ENCODE measurements at places on chromosomes 4 and X.

- DNase-seq: no peak
Observed at GRCh38 chr4:55296096-55296495, 49.9 kb upstream of the SRD5A3 start.

DNA sequence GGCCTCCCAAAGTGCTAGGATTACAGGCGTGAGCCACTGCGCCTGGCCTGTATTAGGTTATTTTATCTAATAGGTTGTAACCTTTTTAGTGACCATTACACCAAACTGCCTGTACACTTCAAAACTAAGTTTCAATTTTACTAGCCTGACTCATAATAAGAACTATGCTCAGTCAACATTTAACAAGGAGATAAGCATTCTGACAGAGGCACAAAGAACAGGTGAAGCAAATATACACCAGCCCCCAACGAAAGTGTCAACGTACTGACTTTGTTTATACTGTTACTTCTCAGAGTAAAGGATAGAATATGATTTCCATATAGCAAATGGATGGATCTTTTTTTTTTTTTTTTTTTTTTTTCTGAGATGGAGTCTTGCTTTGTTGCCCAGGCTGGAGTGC is 62.8 kb downstream of the SHISA3 start:
- peak; percentile 46 for DNase-seq

DNA sequence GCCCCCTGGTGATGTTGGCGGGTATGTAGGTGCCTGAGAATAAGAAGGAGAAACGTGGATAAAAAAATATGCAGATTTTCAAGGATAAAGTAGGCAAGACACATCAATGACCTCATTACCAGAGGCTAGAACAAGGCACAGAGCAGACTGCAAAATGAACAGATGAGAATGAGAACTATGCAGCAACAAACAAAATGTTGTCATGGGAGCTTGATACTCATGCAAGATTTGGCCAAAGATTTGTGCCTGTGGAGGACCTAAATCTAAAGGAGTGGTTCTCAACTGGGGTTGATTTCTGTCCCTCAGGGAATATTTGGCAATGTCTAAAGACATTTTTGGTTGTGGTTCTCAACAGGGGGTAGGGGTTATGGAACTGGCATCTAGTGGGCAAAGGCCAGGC is 177.3 kb downstream of the FRMPD4 start:
- DNase-seq: no peak

- no peak for DNase-seq
Observed at GRCh38 chr4:42570221-42570620, 86.7 kb downstream of the ATP8A1 start.

GRCh38 chrX:13009273-13009672 is 34.4 kb downstream of the TMSB4X start:
- DNase-seq: no peak

GRCh38 chr4:40196272-40196671 is 559 bp upstream of the RHOH start:
- no peak for DNase-seq

- no peak for DNase-seq
Observed at GRCh38 chrX:19772096-19772821, 115.1 kb downstream of the SH3KBP1 start.

DNA sequence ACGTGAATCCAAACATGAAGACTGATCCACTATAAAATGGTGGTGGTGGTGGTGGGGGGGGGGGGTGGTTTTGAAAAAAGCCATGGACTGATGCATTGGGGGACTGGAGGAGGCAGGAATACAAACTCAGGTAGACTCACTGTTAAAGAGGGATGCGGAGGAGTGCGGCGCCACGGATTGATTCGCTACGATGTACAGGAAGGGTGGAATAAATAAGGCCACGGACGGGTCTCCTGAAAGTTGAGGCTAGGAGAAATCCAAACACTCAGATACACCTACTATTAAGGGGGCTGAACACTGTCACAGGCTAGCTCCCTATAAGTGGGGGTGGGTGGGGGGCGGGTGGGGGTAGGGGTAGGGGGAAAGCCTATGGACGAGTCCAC is 591 bp downstream of the ELK1 start:
- no peak for DNase-seq

DNA sequence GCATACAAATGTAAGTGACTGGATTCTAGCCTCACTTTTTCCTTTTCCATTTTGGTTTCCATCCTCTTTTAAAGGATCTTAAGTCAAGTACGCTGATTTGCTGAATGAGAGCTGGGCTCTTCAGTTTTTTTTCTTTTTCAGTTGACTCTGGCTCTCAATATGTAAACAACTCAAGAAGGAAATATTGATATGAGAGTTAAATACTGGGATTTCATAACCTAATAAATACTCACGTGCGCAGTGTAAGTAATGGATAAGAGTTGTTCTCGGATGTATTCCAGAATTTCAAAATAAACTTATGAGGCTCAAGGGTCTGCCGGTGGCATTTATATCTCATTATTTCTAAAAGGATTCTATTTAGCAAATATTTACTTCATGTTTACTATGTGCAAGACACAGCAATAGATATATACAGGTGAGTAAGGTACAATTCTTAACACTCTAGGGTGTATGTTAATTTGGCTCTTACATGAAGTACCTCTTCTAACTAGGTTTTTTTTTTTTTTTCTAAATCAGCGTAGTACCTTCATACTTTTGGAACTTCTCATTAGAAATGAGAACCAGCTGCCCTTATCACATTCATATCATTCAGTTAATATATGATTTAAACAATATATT is 11.0 kb upstream of the MAGEB10 start:
- no peak for DNase-seq

DNA sequence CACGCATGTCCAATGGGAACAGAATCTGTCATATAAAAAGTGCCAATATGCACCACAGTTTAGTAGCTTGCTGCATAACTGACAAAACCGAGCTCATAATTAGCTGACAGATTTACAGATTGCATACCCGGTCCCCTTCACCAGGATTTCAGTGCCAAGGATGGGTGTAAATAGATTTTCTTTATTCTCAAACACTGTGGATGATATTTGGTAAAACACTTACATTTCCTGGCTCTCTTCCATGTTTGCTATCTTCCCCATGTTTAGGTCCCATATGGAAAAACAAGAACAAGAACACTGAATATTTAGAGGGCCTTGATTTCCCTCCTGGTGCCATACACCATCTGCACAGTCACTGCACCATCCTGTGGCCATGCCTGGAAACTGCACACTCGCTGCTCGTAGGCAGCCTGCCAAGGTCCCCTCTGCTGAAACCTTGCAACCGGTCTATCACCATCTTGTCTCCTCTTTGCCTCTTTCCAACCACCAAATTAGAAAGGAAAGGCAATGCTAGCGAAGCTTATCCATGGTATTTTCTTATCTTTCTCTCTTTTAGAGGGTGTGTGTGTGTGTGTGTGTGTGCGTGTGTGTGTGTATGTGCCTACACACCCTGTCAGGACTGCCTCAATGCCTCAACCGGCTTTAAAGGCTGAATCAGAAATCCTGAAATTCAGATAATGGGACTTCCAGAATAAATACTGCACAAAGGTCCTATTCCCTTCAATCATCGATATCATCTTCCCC is 124.2 kb upstream of the MBNL3 start:
- no peak for DNase-seq

- no peak for DNase-seq
Observed at GRCh38 chr4:1404573-1405253, 1.5 kb downstream of the NKX1-1 start.

GRCh38 chr4:32840461-32841189 is 2120.5 kb downstream of the PCDH7 start:
- DNase-seq: no peak

DNA sequence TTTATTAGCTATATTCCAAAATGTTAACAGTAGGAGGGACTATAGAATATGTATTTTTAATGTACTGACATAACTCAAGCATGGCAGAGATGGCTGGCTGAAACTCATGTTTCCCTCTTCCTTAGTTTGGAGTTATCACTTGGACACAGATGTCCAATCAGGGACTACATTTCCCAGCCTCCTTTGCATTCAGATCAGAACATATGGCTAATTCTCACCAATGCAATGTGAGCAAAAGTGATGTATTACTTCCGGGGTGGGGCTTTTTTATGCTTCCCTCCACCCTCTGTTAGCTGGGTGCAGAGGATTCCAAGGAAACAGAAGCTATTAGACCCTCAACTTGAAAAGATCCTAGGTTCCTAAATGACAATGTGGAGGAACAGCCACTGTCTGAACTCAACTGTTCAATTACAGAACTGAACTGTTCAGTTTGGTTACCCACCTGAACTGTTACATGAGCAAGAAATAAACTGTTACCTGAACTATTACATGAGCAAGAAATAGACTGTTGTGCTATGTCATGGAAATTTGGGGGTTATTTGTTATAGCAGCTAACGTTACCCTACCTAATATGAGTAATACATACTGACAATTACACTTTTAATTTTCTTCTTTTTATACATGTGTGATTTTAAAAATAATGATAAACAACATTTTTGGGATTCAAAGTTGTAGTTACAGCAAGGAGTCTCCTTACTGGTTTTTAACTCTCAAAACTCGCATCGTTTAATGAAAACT is 29.6 kb upstream of the ERVMER34-1 start:
- no peak for DNase-seq

- no peak for DNase-seq
Observed at GRCh38 chr4:108152980-108153379, 15.8 kb downstream of the LEF1 start.

DNA sequence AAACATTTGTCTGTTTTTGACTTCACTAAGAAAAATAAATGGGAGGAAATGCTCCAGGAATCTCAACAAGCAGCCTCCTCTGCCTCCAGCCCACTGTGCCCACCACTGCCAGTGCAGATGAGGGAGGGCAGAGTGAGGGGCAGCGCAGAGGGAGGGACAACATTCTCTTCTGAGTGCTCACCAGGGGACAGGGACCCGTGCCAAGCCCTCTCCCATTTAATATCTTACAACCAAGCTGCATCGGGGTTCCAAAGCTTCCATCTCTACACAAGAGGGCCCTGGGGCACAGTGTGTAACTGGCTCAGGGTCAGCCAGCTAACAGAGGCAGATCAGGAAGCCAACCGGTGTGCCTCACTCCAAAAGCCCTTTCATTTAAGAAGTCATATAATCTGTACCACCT is 120.4 kb downstream of the NSUN7 start:
- DNase-seq: no peak

- no peak for DNase-seq
Observed at GRCh38 chrX:11100281-11101035, 10.7 kb upstream of the HCCS start.

DNA sequence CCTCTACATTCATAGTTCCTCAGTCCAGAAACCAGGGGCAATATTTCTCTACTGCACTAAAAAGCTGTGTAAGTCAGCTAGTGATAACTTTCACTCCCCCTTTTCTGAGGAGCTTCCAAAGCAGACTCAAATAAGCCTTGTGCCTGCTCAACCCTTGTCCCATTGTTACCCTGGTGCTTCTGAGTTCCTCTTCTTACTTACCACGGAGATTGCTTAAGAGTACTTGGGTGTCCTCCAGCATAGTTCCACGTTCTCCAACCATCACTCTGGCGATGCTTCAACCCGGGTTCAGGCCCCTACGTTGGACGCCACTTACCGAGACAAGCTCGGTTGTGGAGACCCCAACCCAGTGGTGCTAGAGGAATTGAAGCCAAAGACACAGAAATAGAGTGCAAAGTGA is 71.6 kb downstream of the ADAM29 start:
- no peak for DNase-seq

DNA sequence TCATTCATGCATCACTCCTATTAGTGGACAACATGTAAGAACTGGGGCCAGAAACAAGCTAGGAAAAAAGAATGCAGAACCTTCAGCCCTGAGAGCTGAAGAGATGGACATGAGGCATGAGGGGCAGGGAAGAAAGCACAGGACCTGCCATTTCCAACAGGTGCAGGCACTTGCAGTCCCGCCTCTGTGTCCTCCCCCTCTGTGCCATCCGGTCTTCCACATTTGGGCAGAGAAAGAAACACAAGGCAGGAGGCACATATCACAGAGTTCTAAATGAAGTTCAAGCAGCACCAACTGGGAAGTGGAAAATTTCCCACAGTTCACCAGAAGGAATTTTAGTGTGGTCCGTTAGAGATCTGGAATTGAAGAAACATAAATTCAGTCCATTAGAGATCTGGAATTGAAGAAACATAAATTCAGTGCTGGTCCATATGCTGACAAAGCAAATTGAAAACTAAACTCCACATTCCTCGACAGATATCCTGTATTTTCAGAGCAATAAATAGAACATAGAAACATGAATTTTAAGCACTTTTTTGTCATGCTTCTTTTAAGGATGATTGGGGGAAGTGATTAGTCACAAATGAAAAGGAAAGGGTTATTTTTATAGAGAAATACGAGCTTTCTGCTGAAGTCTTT is 57.2 kb upstream of the DAPP1 start:
- DNase-seq: no peak

GRCh38 chr4:110195561-110196205 is 2.7 kb downstream of the ELOVL6 start:
- no peak for DNase-seq

GRCh38 chr4:87803421-87803820 is 4.1 kb downstream of the IBSP start:
- DNase-seq: no peak

- DNase-seq: no peak
Observed at GRCh38 chr4:166594326-166594946, 639.9 kb downstream of the SPOCK3 start.

DNA sequence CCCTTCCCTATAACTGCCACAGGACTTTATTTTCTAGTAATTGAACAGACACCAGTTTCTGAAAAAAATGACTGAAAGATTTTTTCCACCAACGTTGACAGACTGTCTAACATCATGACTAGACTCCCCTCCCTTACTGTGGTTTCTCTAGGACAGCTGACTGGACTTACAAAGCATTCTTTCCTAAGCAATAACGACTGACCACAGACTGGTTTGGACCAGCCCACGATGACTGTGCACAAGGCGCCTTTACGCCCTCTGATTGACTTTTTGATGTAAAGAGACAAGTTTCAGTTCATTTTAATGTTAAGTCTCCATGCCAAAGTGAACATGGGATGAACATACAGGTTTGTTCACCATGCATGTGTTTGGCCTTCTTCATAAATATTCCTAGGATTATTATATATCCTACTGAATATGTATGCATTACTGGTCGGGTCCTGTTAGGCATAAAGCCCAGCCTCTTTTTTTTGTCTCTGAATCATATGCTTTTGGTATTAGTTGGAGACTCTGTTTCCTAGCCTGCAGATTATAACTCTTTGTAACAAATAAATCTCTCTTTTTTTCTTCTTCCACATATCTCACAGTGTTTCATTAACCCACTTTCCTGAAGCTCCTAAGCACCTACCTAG is 50.5 kb upstream of the UGT2B4 start:
- DNase-seq: no peak

DNA sequence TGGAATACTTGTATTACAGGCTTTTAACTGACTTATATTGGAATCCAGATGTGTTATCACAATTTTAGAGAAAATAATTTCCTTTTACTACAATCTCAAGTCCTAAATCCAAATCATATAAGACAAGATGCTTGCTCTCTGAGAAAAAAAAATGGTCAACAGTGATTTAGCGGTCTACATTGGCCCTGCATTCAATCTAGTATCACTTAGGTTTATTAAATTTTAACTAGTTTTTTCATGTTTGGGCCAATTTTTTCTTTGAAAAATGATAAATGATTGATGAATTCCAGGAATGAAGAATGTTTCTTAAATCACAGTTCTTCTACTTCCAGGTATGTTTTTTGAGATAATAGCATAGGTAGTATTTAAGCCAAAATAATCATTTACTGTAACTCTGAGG is 2.8 kb upstream of the FGG start:
- DNase-seq: no peak

- DNase-seq: no peak
Observed at GRCh38 chr4:7457201-7458065, 22.7 kb upstream of the PSAPL1 start.
